ENCODE measurements at places on chromosomes 3 and 15. TPM values are rescaled to one million over a fixed set of nuclear protein-coding genes. Genes with fewer than 3 reads are reported as not detected.

Gene MFN1
- 52.0 TPM for total RNA-seq

GRCh38 chr3:40116478-40117177 is 192.9 kb upstream of the EIF1B start:
- no peak overlapping the region for H3K27ac ChIP-seq
- no peak overlapping the region for H3K4me3 ChIP-seq
- DNase-seq: no peak
- no peaks in the 10 kb centered on the region for H3K36me3 ChIP-seq

DNA sequence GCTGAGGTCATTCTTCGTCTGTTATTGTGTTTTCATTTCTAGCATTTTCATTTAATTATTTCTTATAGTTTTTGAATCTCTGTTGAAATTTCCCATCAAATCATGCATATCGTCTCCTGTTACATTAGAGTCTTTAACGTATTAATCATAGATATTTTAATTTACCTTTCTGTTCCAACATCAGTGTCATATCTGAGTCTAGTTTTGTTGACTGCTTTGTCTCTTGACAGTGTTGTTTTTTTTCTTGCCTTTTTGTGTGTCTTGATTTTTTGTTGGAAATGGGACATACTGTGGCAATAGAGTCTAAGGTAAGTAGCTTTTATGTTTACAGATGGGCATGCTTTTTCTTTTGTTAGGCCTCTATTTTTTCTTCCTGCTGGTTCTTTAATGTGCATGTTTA is 286.8 kb upstream of the THRB start:
- H3K27ac ChIP-seq: no peak overlapping the region
- no peak overlapping the region for H3K4me3 ChIP-seq
- DNase-seq: no peak
- no peaks in the 10 kb centered on the region for H3K4me1 ChIP-seq
- H3K27me3 ChIP-seq: no peaks in the 10 kb centered on the region

GRCh38 chr3:126026761-126027160 is 57.2 kb downstream of the SLC41A3 start:
- H3K27ac ChIP-seq: no peak overlapping the region
- H3K36me3 ChIP-seq: no peaks in the 10 kb centered on the region
- no peaks in the 10 kb centered on the region for H3K4me1 ChIP-seq

- no peak overlapping the region for H3K27ac ChIP-seq
- no peak overlapping the region for H3K4me3 ChIP-seq
- H3K4me1 ChIP-seq: peaks cover 3% of the 10 kb centered on the region
- H3K36me3 ChIP-seq: no peaks in the 10 kb centered on the region
- H3K27me3 ChIP-seq: no peaks in the 10 kb centered on the region
- no peak for DNase-seq
Observed at GRCh38 chr3:151976211-151977050, 103.0 kb downstream of the SUCNR1 start.

DNA sequence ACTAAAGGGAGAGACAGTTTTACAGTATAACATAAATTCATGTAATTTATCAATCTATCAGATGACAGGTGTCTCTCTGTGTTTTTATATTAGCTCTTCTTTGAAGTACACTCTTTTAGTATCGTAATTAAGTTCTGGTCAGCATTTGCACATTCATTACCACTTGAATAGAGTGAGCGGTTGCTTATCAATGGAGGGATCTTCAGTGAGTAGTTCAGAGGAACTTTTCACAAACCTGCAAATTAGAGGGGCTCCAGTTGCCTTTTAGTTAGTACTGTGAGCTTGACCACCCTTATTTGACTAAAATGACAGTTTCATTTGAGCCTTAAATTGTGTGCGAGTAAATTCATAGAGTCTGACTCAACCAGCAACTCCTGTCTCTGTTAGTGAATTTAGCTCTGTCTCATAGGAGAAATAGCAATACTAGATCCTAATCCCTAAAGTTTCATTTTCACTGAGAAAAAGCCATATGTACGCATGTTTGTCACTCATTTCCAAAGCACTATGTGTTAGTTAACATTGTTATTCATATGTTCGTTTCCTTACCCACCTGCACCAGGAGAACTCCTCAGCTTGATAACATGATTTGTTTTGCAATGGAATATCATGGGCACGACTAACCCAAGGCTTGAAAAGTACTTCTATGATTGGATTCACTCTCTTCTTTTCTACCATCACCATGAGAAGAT is 57.5 kb upstream of the ZBED2 start:
- H3K36me3 ChIP-seq: no peaks in the 10 kb centered on the region
- H3K4me1 ChIP-seq: no peaks in the 10 kb centered on the region
- H3K27me3 ChIP-seq: no peaks in the 10 kb centered on the region
- DNase-seq: no peak

GRCh38 chr3:151394611-151395010 is 10.1 kb upstream of the P2RY12 start:
- no peak overlapping the region for H3K27ac ChIP-seq
- no peaks in the 10 kb centered on the region for H3K27me3 ChIP-seq
- DNase-seq: no peak
- H3K4me1 ChIP-seq: no peaks in the 10 kb centered on the region
- no peaks in the 10 kb centered on the region for H3K36me3 ChIP-seq

GRCh38 chr15:83890587-83890986 is 236.7 kb downstream of the ADAMTSL3 start:
- H3K4me3 ChIP-seq: no peak overlapping the region
- H3K36me3 ChIP-seq: no peaks in the 10 kb centered on the region
- DNase-seq: peak; percentile 14
- H3K4me1 ChIP-seq: peaks cover 10% of the 10 kb centered on the region
- H3K27me3 ChIP-seq: no peaks in the 10 kb centered on the region
- peak overlapping the region; percentile 36 for H3K27ac ChIP-seq
